Stimulated activated naive CD8-positive, alpha-beta T cell treated with anti-CD3 and anti-CD28 coated beads, Interleukin-15, Interleukin-2, amounts not matched to agents 100 U/mL and 50 U/mL, for 24 hours (primary cell): ENCODE measurements at places on chromosomes 3 and 15.

DNA sequence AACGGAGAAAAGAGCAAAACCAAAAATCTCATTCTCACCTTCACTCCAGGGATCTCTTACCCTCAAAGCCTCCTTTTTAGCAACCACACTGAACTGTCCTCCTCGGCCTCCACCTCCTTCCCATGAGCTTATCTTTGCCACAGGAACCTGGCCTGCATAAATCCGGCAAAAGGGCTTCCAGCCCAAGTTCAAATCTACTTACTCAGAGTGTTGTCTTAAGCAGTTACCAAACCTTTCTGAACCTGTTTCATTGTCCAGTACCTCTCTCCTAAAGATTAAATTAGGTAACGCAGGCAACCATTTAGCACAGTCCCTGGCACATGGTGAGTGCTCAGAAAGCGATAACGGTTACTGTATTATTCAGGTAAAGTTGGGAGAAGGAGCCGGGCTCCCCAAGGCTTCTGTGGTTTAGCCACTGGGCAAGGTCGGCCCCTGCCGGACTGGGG lies 777 bp downstream of the CIB1 start:
- no peak for DNase-seq

GRCh38 chr15:27219636-27220035 lies 248.7 kb downstream of the GABRG3 start:
- no peak for DNase-seq

- no peak for DNase-seq
Observed at GRCh38 chr3:143634427-143634826, 213.8 kb downstream of the SLC9A9 start.

DNA sequence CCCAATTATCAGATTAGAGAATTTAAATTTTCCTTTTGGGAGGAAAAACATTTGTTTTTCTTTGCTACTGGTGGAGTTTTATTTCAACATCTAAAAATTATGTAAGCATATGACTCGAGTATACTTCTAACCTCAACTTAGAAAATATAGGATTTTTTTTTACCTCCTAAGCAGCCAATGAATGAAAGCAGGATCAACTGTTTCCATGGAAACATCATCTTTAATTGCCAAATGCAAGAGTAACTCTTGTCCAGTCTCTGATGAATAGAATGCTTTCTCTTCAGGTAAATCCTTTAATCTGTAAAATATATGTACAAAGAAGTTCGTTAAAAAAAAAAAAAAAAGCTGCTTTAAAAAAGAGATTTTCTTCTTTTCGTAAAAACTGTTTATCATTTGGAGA lies 93.6 kb downstream of the CNTN3 start:
- DNase-seq: no peak

DNA sequence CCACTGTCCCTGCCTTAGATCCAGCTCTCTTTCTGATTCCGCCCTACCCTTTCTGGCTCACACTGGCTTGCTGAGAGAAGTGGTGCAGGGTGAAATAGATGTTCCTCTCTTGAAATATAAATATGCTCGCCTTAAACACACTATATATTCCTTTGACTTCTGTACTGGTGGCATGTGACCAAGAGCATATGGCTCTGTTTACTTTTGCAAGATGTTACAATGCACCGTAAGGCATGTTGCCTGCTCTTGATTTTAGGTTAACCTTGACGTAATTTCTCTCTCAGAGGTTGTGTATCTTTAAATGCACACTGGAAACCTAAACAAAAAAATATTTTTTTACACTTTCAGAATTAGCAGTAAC lies 749 bp downstream of the RSRC1 start:
- DNase-seq: no peak

- DNase-seq: no peak
Observed at GRCh38 chr15:68730471-68730919, 90.2 kb downstream of the ANP32A start.

GRCh38 chr15:41971895-41972252 lies 483 bp downstream of the EHD4 start:
- peak; percentile 49 for DNase-seq

GRCh38 chr15:60555291-60555690 lies 76.3 kb upstream of the ICE2 start:
- DNase-seq: no peak

DNA sequence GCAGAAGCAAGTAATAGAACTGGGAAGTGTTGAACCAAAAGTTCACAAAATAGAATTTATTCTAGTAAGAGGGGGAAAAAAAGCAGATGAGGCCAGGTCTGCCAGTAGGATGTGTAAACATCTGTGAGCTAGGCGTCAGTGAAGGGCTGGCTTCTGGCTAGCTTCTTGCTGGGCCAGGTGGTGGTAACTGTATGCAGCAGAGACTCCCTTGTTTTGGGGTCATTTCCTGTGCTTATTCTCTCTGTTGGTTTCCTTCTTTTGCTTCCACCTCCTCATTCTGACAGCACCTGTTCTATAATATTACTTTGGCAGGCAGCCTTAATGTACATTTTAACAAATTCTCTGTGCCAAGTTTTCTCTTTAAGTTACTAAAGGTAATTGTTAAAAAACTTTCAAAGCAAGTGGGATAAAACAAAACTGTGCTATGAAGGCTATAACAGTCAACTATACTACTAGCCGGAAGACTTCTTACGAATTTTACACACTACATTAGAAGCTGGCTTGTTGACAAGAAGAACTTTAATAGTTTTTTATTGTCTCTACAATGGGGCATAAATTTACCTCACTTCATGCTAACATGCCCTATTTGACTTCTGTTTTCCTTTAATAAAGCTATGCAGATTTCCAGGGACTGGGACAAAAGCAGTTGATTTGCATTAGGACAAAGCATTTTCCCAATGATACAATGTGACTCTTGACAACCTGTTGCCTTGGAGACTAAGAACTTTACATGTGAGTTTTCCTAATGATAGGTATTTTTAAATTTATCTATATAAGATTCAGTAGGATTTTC lies 318.8 kb upstream of the NAALADL2 start:
- DNase-seq: no peak

DNA sequence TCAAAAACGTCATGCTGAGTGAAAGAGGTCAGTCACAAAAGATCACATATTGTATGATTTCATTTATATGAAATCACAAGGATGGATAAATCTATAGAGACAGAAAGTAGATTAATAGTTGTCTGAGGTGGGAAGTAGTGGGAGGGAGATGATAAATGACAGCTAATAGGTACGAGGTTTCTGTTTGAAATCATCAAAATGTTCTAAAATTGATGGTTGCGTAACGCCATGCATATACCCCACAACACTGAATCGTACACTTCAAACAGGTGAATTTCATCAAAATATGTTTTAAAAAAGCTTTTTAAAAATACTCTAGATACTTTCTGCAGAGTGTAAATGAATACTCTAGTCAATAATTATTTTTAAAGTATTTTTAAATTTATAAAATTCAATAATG lies 303.0 kb upstream of the STAC start:
- no peak for DNase-seq

GRCh38 chr15:40106203-40107161 lies 2.2 kb downstream of the BMF start:
- DNase-seq: peak; percentile 25

- DNase-seq: no peak
Observed at GRCh38 chr3:168036619-168037018, 59.1 kb downstream of the GOLIM4 start.

GRCh38 chr3:106943071-106943470 lies 434.2 kb upstream of the CCDC54 start:
- DNase-seq: no peak

- no peak for DNase-seq
Observed at GRCh38 chr3:180036092-180036670, 556 bp downstream of the PEX5L start.

DNA sequence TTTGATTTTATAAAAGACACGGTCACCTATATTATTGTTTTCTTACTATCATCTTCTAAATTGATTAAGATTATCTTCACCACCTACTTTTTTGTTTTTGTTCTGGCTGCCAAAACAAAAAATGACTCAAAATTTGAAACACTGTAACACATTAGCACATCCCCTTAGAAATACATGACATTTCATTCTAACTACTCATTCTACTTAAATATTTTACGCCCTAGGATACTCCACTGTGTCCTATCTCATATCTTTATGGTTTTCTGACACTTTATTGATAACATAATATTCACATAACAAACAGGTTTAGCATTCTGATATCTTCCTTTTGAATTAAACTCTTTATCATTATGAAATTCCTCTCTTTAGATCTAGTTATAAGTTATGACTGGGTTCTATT lies 656.2 kb downstream of the GBE1 start:
- DNase-seq: no peak

DNA sequence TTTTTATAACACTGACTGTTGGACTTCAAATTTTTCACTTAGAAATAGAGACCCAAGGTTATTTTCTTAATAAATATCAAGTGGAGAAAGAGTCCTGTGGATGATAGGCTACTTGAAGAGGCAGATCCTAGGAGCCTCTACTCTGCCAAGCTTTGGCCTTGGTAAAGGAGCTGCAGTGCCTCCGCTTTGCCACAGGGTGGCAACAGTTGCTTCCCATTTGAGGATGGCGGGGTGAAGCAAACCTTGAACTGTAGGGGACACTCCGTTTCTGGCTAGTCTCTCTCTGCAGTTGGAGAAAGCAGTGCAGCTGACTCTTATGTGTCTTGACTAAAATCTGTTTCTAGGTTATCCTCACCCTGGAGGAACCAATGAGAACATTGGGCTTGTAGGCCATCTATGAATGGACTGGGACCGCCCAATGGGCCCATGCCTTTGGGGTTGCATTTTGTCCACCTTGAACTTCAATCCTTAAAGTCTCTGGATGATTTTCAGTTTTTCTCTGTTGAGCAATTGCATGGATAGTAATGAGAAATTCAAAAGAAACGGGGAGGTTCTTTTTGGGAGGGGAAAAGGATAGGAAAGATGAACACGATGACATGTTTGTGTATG lies 9.8 kb downstream of the SCG5 start:
- DNase-seq: peak; percentile 44

DNA sequence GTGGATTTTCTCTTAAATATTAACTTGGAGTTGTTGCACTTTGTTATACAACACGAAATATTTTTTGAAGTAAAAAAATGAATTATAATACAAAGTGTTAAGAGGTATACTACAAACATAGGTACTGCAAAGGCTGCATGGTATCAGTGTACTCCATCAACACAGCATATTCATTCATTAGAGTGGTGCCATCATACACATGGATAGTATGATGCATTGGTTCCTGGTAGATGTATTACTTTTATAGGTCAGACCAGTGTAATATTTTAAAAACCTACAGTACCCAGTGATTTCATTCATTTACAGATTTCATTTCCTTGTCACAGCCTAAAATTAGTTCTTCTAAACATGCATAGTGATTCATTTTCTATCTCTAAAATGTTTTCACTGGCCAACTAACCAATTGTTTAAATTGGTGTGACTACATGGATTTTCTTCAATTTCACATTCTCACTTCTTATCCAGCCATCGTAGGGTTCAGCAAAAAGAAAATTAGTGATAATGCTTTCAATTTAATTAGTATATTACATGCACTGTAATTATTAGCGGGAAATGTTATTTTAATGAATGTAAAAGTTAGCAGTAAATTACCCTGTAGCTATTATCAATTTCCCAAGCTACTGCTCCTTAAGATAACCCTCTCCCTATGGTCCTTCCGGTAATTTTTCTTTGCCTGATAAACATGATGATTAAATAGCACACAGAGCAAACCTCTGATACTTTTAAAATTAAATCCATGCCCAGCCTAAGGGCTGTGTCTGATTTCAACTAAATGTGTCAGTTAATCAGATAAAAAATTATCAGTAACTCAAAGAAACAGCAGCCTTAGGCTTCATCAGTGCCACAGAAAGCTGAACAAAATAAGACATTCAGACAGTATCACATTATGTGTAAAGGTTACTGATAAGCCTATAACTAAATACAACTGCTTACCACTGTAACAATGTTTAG lies 68.4 kb downstream of the DPH6 start:
- no peak for DNase-seq

DNA sequence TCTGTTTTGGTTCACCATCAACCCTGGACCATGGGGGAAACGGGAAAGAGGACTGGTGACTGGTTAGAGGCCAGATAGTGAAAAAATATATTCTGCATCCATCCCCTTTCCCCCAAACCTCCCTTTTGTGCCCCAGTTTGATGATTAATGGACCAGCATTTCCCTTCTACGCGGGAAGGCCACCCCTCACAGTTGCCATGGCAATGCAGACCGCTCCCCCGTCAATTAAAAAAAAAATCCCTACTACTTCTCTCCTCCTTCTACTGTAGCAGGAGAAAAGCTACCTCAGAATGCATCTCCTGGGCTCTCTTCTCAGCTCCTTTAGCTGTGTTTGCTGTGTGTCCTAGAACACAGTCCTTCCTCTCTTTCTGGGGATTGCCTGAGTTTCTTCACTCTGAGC lies 4.0 kb downstream of the BAHD1 start:
- no peak for DNase-seq

DNA sequence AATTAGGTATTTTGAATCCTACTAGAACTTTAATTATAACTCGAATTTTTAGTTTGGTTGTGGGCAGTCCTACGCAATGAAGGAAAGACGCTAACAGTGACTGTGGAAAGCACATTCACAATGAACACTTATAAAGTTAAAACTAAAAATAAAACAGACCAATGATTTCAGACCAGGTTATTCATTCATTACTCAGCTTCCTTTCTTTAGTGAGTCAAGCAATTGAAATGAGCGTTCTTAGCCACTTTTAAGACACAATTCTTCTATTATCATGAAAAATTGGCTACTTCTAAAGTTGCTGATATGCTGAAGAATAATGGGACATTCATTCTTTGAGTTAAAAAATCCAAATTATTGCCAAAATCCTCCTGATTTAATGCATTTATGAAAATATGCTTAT lies 66.0 kb upstream of the CMSS1 start:
- no peak for DNase-seq

- no peak for DNase-seq
Observed at GRCh38 chr3:184344579-184345316, 7.3 kb downstream of the FAM131A start.

- no peak for DNase-seq
Observed at GRCh38 chr3:8504611-8504973, 3.0 kb downstream of the LMCD1 start.

- no peak for DNase-seq
Observed at GRCh38 chr15:81288616-81289015, 35.3 kb downstream of the STARD5 start.

DNA sequence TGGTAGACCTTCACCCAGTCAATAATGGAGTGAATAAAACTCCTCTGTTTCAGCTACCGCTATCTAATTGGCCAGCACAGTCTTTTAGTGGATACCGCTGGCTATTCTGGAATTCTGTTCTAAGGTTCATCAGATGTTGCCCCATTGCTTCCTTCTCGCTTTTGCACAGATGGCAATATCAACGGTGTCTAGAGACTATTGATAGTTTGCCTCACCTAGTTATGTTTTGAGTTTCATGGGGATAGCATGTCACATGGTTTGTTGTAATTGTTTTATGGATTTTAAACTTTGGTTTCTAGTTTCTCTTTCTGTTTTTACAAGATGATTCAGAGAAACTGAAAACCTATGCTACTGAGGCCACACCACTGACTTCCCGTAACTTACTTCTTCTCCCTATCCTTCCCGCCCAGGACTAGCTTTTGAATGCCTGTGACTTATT lies 2.0 kb downstream of the XRN1 start:
- DNase-seq: no peak

DNA sequence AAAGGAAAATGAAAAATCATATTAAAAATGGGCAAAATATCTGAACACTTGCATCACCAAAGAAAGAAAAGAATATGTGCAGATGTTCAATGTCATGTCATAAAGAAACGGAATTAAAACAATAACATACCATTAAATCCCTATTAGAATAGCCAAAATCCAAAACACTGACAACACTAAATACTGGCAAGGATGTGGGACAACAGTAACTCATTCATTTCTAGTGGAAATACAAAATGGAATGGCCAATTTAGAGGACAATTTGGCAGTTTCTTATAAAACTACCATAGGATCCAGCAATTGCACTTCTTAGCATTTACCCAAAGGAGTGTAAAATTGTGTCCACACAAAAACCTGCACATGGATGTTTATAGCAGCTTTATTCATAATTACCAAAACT lies 542.5 kb upstream of the UBE2E2 start:
- DNase-seq: no peak
